ENCODE measurements at places on chromosomes 7 and 10.

GRCh38 chr10:17022896-17023295 is 106.7 kb downstream of the CUBN start:
- DNase-seq, result no peak

- no peak for DNase-seq
Measured at GRCh38 chr10:76051007-76051936, 619.8 kb downstream of the LRMDA start.

DNA sequence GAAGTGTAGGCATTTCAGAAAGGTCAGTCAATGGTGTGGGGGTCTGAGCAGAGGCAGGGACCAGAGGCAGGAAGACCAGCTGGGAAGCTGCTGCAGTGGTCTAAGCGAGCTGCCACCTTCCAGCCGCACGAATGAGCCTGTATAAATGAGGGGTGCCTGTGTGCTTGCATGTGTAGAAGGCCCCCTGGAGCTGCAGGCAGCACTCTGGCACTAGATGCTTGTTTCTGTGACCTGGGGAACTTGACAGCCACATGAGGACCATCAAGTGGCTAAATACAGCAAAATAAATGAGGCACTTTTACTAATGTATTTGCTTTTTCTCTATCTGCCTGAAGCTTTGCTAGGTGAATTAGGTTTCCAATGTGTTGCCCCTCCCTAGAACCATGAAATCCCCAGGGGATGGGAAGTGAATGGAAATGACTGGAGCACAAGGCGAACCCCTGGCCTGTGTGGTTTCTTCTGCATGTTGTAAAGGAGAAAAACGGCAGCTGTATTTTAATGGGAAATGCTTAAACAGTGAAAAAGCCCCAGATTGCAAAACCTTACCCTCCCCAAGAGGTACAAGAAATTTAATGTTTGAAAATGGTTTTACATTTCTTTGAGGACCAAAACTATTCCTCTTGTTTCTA is 57.7 kb downstream of the PYROXD2 start:
- no peak for DNase-seq

DNA sequence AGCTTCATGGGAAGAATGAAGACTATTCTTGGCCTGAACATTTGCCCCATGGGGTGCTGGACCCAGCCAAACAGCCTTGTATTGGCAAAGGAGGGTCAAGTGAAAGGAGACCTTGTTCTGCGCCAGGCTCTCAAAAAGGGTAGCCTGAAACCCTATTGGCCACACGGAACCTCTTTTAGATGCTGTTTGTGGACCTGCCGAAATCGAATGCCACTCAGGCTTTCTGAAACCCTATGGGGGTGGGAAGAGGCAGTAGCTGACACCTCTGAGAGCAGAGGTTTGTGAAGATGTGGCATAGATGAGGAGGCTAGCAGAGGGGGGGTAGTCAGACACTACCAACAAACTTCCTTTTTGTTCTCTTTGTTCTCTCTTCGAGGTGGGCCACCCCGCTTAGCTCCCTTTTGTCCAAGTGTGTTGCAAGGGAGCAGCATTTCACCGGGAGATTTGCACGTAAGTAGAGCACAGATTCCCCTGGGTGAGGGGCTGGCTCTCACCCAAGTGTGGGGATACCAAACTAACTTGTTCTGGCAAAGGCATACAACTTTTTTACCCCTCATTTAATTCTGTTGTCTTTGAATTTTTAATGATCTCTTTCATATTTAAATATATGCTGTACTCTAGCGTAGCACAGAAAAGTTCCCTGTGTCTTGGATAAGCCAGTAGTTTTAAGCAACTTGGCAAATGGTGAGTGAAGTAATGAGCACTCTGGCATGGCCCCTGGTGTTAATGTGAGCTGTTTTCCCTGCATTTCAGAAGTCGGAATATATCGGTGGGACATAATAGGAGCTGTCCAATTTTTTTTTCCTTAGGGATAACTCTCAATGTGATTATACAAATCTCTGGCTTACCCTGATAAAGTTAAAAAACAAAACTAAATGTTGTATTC is 107.7 kb downstream of the SEPTIN7 start:
- no peak for DNase-seq

GRCh38 chr10:62354916-62355315 is 19.3 kb upstream of the ZNF365 start:
- DNase-seq, result no peak

DNA sequence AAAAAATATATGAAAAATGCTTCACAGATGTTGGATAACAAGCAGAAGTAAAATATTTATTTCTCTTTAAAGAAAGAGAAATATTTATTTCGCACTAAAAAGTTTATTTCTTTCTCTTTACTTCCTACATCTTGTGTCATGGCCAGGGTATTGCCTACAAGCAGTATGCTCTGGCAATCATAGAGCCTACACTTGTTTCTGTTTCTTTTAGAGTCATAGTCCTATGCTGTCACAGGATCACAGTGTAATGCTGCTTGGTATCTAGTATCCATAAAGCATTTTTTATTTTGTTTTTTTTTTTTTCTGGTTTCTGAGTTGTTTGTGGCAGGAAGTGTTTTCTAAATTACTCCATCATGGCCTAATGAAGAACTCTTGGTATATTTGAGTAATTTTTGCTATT is 116.0 kb downstream of the ATRNL1 start:
- DNase-seq, result no peak

GRCh38 chr10:15393139-15393825 is 22.2 kb upstream of the FAM171A1 start:
- no peak for DNase-seq

- no peak for DNase-seq
Measured at GRCh38 chr7:20206104-20206896, 10.9 kb downstream of the MACC1 start.

DNA sequence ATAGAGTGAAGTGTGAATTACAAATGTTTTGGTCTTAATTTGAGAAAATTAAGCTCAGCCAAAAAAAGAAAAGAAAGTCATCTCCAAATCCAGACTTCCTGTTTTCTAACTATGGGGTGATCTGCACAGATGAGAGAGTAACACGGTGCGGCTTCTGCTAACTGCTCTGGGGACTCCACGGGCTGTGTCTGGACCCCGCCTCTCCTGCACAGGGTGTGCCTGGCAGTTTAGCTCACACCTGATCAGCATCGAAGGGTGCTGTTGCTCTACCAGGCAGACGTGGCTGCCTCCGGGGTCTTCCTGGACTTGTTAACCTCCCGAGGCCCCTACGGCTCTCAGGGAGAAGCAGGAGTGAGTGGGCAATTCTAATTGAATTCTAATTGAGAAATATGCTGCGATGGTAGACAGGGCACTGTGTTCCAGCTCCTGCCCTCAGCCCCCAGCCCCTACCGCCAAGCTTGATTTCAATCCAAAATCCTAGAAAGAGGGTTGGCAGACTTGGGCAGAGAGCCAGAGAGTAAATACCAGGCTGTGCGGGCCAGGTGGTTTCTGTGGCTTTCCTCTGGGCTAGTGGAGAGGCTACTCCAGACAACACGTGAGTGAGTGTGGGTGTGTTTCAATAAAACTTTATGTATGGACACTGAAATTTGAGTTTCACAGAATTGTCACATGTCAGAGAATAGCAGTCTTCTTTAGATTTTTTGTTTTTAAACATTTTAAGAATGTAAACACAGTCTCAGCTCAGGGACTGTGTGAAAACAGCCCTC is 13.4 kb downstream of the SHH start:
- DNase-seq, result no peak

DNA sequence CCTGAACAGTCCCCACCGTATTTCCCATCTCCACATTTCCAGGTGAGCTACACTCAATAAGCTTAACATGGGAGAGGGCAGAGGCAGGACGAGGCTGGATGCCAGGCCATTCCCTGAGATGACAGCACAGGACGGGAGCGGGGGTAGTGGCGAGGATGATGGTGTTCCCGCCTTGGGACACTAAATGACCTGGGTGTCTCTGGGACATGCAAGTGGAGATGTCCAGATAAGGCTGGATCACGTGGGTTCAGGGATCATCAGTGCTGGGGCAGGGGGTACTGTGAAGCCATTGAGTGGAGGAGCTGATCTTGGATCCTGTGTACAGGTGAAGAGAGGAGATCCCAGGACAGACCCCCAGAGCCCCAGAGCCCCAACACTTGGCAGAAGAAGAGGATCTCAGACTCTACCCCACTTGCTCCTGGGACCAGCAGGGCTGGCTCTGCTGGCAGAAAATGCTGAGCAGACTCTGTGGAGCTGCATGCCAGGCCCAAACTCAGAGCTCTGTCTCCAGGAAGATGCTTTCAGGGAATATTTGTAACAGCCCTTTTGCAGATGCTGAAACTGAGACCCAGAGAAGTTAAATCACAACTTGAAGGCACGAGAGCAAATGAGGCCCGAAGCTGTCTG is 29.7 kb upstream of the HSPA12A start:
- no peak for DNase-seq

GRCh38 chr7:24216576-24217125 is 67.3 kb upstream of the NPY start:
- no peak for DNase-seq

DNA sequence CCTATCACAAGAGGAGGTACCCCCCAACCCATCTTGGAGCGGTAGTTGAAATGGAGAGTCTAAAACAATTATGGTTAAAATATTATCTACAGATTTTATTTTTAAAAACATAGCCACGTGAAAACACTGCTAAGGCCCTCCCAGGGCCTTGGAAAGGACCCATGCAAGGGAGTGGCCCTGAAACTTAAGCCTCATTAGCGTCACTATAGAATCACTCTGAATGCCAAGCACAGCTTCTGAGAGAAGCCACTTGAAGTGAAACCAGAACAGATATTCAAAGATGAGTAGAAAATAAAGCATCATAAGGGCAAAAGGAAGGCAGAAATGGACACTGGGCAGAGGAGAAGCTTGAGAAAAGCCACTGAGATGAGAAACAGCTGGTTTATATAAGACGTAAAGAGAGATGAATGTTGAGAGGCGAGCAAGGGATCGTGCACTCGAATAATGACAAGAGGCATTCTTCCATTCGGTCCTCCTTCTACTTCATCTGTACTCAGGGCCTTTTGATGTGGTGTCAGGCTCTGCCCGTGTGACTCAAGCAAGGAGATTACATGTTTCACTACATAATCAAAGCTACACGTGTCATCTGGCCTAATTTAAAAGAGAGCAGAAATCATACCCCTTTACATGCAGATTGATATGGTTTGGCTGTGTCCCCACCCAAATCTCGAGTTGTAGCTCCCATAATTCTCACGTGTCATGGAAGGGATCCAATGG is 33.4 kb upstream of the SLC39A12 start:
- no peak for DNase-seq

DNA sequence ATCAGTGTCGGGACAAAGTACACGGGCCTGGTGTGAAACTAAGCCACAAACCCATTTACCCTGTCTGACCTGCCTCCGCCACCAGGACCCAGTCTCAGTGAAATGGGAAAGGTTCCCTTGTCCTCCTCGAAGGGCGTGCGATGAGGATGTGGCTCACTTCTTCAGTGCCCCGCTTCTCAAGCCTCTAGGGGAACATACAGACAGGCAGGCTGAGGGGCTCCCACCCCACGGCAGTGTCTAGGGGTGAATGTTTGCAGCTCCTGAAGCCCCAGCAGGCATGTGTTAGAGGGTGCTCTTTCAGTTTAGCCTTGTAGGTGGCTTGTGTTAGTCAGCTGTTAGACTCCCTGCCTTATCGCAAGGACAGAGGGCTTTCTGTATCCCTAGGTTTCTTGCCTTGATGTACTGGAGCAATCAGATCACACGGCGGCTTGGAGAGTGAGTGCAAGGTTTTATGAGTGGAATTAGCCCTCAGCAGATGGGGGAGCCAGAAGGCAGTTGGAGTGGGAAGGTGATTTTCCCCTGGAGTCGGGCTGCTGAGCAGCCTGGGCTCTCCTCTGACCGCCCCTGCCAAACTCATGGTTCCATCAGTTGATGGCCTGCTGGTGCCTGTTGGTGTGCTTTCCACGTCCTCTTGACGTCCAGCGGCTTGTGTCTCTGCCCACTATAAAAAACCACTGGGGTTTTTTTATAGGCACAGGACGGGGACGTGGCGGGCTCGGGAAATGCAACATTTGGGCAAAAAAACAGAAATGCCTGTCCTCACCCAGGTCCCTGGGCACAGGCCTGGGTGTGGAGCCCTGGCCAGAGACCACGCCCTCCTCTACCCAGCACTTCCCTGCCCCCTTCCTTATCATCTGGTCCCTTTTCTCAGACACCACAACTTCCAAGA is 759 bp downstream of the NUDT1 start:
- DNase-seq, result no peak

DNA sequence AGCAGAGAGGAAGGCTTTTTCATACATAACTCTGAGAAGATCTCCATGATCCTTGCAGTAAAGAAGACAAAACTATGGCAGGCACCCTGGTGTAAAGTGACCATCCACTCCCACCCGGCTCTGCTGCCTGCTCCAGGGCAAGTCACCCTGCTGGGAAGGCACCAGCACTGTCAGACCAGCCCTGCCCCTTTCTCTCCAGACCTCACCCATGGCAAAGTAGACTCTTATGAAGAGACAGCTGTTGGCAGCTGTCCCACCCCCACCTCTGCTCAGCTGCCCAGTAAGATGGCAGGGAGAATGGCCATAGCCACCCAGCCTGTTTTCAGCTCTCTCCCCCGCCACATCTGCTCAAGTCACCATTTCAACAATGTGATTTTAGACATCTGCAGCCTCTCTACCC is 8.6 kb upstream of the ZMIZ2 start:
- DNase-seq, result no peak

DNA sequence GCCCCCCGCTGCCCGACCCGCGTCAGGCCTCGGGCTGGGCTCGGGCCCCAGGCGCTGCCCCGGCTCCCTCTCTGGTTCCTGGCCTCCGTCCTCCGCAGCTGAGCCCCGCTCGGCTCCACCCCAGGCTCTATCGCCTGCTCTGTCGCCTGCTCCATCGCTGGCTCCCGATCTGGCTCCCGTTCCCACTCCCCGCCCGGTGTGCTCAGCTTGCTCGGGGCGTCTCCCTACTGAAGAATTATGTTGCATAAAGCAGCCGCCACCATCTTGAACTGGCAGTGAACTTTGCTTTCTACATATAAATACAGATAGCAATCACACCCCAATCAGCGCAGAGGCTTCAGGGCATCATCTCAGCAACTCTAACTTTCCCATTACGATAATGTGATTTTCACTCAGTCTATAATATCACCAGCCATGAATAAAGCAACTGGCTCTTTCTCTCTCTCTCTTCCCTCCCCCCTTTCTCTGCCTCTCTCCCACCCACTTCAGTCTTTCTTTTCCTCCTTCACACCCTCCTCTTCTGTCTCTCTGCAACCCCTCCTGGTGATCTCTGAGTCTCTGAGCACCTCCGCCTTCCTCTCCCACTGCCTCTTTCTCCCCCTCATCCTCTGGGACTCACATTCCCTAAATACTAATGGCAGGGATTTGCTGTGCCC is 43.3 kb upstream of the BTRC start:
- DNase-seq, result no peak

DNA sequence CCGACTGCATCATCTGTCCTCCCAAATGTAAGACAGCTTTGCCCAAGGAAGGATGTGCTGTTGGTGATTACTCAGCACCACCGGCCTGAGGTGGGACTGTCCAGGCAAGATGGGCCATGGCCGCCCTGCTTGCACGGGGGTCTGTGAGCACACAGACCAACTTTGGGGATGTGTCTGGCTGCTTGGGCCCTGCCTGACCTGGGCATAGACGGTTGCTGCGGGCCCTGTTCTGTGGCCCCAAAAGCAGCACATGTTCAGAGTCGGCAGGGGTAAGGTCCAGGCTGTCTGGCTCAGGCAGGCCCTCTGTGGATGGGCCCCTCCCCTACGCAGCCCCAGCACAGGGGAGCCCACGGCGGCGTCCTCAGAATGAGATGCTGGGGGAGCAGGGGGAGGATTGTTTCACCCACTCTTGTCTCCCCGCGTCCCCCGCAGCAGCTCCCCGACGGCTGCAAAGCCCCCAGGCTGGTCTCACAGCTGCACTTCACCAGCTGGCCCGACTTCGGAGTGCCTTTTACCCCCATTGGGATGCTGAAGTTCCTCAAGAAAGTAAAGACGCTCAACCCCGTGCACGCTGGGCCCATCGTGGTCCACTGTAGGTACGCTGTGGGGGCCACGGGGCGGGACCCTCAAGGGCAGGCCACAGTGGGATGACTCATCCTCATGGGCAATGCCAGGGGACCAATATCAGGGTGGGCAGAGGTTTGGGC is 58.4 kb downstream of the MKI67 start:
- no peak for DNase-seq
